Stimulated activated CD8-positive, alpha-beta memory T cell treated with anti-CD3 and anti-CD28 coated beads, Interleukin-4, amount 100 ng/mL, for 24 hours (primary cell): ENCODE measurements at places on chromosomes 11 and 22.

- DNase-seq = no peak
Measured at GRCh38 chr11:74168838-74169237, 2.0 kb downstream of the C2CD3 start.

DNA sequence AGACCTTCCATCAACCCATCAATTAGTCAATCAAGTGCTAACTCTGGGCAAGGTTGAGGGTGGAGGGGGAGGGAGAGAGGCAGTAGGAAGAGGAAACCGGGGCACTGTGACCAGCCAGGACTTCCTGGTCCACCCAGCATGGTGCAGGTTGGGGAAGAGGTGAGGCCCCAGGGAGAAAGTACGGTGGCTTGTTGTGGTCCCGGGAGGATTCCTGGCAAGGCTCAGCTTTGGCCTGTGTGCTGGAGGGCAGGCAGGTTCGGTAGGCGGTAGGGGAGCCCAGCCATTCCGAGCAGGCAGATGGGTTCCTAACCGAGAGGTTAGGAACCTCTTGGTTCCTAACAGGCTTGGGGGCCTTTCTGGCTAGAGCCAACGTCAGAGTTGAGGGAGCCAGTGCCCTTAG, 10.8 kb downstream of the ST14 start:
- DNase-seq = no peak

DNA sequence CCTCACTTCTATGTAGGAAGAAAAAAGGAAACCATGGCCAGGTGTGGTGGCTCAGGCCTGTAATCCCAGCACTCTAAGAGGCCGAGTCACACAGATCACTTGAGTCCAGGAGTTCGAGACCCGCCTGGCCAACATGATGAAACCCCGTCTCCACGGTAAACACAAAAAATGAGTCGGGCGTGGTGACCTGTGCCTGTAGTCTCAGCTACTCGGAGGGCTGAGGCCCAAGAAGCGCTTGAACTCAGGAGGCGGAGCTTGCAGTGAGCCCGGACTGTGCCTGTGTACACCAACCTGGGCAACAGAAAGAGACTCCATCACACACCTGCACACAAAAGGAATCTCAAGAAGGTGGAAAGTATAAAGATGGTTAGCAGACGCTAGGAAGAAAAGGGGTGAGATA, 17.7 kb downstream of the DEFB131B start:
- no peak for DNase-seq

DNA sequence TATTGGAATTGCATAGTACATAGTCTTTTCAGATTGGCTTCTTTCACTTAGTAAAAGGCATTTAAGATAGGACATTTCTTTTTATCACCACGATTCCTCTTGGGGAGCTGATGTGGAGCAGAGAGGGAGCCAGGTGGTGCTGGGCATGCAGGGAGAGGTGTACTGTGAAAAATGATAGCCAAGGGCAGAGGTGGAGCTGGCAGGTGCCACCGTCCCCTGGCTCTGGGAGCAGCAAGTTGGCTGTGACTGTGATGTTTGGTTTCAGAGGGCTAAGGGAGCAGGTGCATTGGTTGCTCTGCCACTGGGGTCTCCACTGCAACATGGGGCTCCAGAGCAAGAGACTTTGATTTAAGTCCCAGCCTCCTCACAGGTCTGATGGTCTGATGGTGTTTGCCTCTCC, 16.5 kb downstream of the SGSM1 start:
- no peak for DNase-seq

DNA sequence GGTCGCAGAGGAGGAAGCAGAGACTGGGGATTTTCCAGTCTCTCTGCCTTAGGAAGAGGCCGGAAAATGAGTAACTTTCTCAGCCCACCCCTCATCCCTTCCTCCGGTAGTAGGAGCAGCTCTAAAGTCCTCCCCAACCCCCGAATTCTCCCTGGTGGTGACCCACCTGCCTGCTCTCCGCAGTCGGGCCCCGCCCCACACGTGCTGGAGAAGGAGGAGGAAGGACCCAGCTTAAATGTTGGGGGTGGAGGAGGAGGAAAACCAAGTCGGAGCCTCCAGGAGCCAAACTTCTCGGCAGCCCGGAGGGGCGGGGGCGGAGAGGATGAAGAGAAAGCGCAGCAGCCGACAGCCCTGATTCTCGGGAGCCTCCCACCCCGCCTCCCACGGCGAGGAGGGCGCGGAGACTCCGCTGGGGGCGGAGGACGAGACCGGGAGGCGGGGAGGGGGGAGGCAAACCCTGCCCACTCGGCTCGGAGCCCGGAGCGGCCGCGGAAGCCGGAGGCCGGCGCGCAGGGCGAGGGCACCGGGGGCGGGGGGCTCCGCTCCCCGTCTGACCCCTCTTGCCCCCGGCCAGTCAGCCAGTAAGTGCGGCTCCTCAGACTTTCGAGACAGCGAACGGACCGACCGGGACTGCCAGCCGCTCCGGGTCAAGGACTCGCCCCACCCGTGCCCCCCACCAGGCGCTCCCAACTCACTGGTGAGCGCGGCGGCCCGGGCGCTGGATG, at the start of gene TPBGL:
Gene TPBGL (plus strand): TSS at position 464 of the 725 bp plus-strand sequence. CDS start 276 bp downstream, outside the sequence.
- DNase-seq = no peak

DNA sequence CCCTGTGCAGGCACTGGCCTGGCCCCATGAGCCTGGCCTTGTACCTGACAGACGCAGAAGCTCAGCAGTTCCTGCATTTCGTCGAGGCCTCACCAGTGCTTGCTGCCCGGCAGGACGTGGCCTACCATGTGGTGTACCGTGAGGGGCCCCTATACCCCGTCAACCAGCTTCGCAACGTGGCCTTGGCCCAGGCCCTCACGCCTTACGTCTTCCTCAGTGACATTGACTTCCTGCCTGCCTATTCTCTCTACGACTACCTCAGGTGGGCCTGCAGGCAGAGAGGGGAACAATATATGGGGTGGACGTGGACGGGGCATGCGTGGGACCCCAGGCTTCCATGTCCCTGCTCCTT, 4.9 kb downstream of the LARGE2 start:
- no peak for DNase-seq

GRCh38 chr22:36840106-36840505, 20.7 kb upstream of the NCF4 start:
- no peak for DNase-seq

GRCh38 chr11:6646071-6646470, 9.5 kb downstream of the DCHS1 start:
- no peak for DNase-seq

GRCh38 chr11:113105592-113105991, 144.4 kb downstream of the NCAM1 start:
- no peak for DNase-seq

GRCh38 chr22:36281781-36282327, 28.9 kb downstream of the APOL1 start:
- no peak for DNase-seq

GRCh38 chr11:42812361-42812760, 499.4 kb upstream of the API5 start:
- no peak for DNase-seq

- DNase-seq = peak; percentile 33
Measured at GRCh38 chr11:8604078-8604723, 10.2 kb upstream of the STK33 start.

DNA sequence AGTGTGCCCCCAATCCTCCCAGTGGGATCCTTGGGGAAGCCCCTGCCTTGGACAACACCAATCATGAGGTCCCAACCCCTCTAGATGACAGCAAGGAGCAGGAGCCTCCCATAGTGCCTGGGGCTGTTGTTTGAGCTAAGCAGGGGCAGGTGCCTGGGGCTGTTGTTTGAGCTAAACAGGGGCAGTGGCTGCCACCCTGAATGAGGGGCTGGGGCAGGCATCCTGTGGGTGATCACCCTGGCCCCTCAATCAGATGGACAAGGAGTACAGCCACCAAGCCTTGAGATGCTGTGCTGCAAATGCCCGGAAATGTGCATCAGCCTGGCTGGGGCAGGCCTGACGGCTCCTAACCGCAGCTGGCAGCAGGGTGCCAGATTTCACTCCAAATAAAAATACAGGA, 66.7 kb downstream of the MYEOV start:
- no peak for DNase-seq

GRCh38 chr22:37379722-37380121, 47.6 kb downstream of the ELFN2 start:
- no peak for DNase-seq

DNA sequence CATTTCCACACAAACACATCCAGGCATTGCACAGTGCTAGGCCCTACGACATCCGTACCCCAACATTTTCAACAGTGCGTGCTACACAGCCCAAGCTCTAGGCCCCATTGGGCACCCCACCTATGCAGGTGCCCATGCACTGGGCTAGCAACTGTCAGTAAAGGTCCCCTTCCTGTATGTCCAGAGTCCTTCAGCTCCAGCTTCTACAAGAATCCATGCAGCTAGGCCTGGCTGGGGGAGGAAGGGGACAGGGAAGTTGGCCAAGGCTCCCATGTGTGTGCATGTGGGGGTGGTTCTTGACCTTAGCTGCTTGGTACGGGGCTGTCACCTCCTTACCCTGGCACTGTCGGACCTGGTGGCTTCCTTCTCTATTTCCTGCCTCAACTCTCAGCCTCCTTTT, 1.3 kb downstream of the B3GAT1 start:
- no peak for DNase-seq

GRCh38 chr11:20488352-20488751, 100.8 kb downstream of the PRMT3 start:
- DNase-seq = no peak
